CD4-positive, alpha-beta memory T cell (primary cell): ENCODE measurements at places on chromosomes 5 and 9.

DNA sequence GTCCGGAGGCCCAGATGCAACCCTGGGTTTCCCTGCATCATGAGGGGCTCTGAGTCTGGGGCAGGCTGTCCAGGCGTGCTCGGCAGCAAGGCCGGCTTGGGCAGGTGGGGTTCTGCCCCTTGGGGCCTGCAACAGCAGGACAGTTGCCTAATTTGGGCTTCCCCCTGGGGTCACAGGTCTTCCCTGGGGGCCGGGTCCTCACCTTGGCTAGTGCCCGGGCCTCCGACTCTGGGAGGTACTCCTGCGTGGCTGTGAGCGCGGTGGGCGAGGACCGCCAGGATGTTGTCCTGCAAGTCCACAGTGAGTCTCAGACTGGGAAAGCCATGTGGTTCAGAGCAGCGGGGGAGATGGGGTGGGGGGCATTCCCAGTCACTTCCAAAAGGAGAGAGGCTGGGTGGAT is 82.1 kb upstream of the ASS1 start:
- no peak for DNase-seq

GRCh38 chr9:115691693-115692092 is 461.9 kb upstream of the PAPPA start:
- no peak for DNase-seq

GRCh38 chr9:101628173-101628572 is 33.4 kb upstream of the PPP3R2 start:
- no peak for DNase-seq

DNA sequence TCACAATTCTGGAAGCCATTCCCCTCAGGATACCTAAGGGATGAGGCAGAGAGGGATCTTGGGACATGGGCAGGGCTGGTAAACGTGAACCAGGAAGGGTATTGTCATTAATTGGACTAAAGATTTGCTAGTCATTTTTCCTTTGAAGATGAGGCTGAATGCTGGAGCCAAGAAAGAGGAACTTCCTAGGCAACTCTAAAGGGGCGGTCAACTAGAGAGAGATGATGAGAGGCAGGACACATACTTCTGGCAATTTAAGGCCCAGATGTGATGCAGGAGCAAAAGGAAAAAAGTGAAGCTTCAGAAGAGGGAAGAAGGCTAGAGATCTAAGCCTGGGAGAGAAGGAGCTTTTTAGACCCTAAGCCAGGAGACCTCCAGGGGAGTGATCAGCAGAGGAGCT is 5.6 kb downstream of the GBA2 start:
- no peak for DNase-seq

DNA sequence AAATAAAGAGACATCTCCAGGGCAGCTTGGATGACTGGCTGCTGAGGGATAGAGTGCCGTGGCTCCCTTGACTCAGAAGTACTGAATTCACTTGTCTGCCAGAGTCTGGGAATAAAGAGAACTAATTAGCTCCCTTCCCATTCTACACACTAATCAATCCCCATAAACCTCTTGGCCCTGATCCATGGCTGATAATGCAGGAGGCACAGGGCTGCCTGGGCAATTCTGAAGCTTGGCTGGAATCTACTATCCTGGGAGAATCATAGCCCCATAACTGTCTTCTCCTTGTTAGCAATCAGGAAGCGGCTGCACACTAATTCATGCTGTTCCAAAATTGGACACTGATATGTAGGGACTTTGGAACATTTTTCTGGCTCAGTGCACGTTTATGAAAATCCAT is 197.7 kb downstream of the PTTG1 start:
- no peak for DNase-seq

GRCh38 chr9:133942206-133942975 is 49.7 kb downstream of the VAV2 start:
- DNase-seq, result no peak

GRCh38 chr5:123719004-123719403 is 207.0 kb downstream of the CSNK1G3 start:
- no peak for DNase-seq

GRCh38 chr9:98806394-98807035 is 955 bp upstream of the GALNT12 start:
- no peak for DNase-seq

DNA sequence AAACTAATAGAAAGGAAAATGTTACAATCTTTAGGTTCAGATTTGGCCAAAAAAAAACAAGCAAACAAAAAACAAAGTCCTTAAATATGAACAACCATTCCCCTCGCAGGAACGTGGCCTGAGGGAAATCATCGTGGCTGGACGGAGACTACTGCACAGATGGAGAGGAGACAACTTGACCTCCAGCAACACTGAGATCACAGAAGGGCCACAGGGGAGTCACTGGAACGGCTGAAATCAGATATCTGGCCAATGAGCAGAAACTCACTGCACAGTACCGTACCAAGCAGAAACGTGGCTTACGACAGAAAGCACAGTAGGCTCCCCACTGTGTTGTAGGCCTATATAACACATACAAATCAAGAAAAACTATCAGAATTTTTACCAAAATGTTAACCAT is 27.7 kb downstream of the CAMSAP1 start:
- no peak for DNase-seq

DNA sequence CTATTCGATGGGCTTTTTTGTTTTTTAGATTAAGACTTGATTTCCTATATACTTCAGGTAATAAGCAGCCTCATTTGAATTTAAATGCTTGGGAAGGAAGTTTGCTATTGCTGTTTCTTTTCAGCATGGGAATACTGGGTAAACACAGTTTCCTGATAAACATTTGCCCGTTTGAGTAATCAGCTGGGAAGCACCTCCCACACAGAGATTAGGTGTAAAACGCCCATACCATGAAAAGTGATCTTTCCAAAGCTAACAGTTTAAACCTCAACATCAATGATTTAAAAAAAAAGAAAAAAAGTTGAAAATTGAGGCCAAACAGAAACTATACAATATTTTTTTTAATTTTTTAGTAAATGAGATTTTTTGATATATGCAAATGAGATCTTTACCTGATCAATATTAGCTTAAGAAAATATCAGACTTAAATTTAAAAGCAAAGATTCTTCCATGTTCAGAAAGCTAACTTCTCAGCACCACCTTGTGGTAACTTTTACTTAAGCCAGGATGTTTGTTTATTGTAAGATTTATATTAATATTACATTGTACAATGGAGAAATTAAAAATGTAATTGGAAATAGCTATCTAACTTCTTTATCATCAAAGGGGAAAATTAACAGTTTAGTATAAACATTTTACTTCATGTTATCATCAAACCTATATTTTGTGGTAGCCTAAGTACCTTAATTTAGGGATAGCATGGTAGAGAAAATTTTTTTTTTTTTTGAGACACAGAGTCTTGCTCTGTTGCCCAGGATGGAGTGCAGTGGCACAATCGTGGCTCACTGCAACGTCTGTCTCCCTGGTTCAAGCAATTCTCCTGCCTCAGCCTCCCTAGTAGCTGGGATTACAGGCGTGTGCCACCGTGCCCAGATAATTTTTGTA is 39.8 kb downstream of the F2RL2 start:
- DNase-seq, result peak; percentile 19

DNA sequence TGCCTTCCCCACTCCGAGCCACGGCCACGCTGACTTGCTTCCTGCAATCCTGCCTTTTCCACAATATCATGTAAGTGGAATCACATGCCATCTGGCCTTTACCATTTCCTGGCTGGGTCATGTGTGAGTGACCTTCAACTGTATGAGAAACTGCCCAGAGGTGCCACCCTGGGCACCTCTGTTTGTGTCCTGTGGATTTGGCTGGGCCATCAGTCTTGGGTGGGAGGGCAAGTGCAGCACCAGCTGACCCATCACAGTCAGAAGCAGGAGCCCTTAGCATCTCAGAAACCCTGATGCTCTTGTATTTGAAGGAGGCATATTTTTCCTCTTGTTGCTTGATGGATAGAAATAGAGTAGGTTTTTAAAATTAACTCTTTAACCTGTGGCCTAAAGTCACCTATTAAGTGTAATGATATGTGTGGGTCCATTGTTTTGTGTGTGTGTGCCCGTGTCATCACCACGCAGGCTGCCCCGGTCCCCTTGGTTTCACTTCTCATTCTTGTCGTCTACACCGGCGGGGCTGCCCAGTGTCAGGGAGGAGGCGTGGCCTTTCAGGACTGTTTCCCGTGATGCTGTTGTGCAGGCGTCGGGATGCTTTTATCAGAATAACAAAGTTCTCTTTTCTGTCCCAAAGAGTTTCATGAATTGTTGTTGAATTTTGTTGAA is 52.1 kb upstream of the CACNA1B start:
- no peak for DNase-seq

GRCh38 chr9:78351816-78352215 is 54.9 kb downstream of the PSAT1 start:
- peak; percentile 25 for DNase-seq

DNA sequence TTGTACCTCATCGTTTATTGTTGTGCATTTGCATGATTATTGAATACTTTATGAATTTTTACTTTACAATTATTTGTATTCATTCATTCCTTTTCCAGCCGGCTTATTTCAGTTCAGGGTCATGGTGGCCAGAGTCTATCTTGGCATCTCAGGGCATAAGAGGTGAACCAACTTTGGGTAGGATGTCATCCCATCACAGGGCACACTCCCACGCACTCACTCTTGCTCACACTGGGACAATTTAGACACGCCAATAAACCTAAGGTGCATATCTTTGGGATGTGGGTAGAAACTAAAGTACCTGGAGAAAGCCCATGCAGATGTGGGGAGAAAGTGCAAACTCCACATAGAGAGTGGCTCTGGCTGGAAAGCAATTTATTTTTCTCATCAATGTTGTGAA is 158.1 kb upstream of the MAST4 start:
- no peak for DNase-seq

DNA sequence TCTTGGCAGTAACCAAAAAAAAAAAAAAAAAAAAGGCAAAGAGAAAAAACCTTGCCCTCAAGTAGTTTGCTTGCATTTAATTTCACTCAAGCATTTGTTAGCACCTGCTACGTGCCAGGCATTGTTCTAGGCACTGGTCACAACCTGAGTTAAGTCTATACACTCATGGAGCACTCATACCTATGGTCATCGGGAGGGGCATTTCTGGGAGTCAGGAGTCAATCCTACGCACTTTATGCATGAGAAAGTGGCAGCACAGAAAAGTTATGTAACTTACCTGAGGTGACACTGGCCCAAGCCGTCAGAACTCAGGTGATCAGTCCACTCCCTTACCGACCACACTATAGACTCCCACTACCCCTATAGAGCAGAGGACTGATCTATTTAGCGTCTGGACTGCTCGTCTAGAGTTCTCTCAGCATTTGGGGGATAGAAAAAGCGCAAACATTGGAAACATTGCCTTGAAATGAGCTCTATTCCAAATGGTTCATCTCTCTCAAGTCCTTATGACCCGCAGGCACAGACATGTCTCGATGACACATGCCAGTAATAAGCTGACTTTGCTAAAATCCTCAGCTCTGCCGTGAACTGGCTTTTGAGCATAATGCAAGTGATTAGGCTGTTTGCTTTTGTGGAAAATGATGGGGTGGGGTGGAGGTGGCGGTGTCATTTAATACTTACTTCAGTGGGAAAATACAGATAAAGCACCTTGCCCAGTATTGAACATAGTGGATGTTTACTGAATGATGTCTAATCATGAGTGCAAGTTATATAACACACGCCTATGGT is 160.2 kb downstream of the ARHGEF28 start:
- no peak for DNase-seq

DNA sequence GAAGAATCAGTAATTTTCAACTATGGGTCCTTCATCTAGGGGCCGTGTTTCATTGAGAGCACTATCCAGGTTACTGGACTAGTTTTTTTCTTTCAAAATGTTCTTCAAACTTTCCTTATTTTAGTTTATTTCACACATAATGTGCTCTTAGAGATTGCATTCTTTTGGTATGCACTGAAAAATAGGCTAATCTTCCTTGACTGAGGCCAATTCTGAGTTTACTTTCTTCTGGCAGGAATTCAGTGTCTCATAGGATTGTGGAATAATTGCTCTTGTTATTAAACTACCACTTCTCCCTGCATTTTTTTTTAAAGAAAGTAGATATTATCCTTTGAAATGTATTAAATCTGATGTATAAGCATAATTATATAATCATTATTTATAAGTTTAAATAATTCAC is 624.5 kb downstream of the RAB3C start:
- no peak for DNase-seq

DNA sequence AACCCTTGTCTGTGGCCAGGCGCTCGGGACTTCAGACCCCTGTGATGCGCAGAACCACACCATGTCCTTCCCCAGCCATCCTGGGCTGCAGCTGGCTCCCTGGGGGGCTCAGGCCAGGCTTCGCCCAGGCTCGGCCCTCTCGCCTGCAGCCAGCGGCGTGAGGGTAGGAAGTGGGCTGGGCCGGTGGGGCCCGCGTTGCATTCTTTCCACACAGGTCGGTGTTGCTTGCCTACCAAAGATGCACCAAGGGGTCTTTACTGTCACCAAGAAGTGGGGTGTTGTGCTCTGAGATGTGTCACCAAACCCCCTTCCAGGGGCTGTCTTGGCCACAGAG is 48.3 kb upstream of the RNF130 start:
- DNase-seq, result no peak

DNA sequence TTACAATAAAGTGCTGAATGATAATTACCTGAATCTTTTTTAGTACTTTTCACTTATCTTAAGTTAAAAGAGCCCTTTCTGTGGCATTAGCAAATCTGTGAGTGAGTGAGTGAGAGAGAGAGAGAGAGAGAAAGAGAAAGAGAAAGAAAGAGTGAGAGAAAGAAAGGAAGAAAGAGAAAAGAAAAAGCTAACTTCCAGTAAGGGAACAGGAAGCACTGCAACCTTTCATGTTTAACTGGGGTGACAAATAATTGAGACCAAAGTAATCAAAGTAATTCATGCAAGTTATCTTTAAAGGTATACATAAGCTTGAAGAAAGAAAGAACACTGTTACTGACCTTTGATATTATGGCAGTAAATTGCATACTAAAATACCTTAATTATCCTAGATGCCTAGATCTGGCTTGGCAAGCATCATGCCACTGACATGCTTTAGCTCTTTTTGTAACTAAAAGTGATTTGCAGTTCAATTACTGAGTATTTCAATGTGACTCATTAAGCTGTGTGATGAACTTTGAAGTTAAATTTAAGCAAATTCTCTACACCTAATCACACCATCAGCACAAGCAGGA is 21.7 kb downstream of the FEM1C start:
- DNase-seq, result no peak

DNA sequence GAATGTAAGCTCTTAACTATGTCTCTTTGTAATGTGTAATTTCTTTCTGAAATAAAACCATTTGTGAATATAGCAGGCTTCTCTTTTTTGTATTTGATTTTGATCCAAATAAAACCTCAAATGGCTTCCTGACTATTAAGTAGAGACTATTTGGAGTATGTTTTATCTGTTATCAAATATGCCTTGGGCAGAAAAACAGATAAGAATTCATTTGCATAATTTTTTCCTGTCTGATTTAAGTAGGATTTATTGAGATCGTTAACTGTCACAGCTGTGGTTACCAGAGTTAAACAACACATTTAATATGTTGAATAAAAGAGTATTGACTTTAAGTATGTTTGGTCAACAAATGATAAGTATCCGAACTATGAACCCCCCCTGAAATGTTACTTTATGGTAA is 104.9 kb downstream of the MELK start:
- no peak for DNase-seq

GRCh38 chr9:124293718-124294506 is 36.2 kb downstream of the NEK6 start:
- DNase-seq, result peak; percentile 12

GRCh38 chr9:131668439-131669268 is 71.2 kb downstream of the RAPGEF1 start:
- DNase-seq, result peak; percentile 77
